ENCODE measurements at places on chromosomes 11 and 22.
A peak's percentile ranks its signal among the peaks of the same experiment; 100 is the strongest.

GRCh38 chr11:43868852-43869567 lies 11.6 kb upstream of the ALKBH3 start:
- peak; percentile 2 for DNase-seq

DNA sequence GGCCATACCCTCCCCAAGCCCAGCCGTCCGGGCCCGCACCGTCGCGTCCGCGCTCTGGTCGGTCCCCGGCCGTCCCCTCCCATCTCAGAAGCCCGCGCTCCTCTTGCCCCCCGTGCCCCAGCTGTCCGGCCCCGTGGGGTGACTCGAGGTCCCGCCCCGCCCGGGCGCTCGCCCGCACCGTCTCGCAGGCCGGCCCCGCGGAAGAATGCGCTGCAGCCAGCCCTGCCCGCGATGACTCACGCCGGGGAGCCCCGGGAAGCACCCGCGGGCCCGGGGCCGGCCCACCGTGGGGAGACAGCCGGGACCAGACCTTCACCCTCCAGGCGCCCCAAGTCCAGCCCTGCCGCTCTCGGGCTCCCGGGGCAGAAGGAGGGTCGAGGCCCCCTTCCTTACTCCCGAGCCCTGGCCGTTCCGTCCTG lies 320 bp upstream of the PHLDA2 start:
- DNase-seq, result no peak

GRCh38 chr11:47995360-47995769 lies 15.0 kb downstream of the PTPRJ start:
- no peak for DNase-seq

DNA sequence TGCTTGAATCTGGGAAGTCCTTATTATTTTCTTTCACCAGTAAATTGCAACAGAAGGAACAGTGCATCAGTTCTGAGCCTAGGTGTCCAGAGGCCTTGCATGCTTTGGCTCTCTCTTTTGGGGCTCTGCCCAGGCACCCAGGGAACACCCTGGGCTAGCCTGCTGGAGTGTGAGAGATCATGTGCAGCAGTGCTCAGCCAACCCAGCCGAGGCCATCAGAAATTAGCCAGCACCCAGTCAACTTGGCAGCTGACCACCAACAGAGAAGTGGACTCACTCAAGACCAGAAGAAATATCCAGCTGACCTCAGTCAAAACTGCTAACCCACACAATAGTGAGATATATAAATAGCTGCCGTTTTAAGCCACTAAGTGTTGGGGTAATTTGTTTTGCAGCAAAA lies 11.2 kb upstream of the P4HA3 start:
- DNase-seq, result no peak

DNA sequence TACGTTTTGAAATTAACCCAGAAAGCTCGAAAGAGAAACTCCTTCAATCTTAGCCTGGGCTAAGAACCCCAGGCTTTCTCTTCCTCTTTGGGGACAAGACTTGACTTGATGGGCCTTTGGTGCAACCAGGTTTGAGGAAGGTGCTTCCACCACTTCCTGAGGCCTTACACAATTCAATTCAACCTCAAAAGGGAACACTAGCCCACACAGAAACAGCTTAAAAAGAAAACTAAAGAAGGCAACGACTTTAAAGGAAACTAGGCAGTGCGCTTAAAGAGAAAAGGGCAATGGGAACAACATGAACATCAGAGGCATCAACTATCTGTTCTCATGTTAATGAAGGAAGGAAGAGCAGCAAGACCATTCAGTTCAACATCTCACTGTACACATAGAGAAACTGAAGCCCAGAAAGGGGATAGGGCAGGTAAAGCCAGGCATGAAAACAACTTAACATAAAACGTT lies 24.8 kb downstream of the PAK1 start:
- DNase-seq, result no peak

- no peak for DNase-seq
Observed at GRCh38 chr22:23109079-23109347, 32.8 kb downstream of the RSPH14 start.

DNA sequence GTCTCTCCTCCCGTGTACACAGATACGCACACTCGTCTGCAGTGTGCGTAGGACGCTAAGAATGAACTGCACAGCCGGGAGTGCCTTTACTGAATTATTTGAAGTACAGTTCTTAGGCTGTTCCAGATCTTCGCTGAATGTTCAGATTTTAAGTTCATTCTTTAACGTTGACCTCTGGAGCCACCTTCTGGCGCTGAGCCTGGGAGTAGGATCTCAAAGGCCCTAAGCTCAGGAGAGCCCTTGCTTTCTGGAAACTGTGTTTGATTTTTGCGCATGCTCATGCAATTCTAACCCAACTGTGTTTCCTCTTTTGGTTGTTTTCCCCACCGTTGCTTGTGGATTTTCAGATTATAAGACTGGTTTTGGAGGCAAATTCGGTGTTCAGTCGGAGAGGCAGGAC lies 22.8 kb downstream of the CTTN start:
- DNase-seq, result no peak

DNA sequence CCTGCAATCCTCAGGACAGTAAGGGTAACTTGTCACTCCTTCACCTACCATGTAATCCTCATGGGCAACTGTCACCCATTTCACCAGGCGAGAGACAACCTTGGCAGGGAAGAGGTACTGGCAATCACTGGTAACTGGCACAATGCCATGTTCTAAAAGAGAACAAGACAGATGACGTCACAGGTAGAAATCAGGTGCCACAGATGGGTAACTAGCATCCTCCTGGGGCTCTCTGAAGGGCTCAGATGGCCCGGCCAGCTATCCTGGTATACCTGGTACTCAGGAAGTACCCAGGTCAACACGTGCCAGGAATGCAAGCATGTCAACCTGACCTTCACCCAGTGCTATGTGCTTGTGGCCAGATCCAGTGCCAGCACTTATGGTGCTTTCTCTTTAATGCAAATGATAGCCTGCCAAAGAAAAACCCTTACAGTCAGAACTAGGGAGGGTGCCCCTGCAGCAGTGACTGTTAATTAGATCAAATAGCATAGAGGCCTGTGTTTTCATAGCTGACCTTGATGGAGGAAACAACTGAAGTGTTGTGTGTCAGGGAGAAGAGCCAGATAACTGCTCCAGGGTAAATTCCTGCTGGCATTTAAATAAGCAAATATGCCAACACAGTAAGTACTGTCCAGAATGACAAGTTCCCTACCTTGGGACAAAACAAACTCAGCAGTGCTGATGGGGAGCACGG lies 36.2 kb downstream of the THOC5 start:
- DNase-seq, result no peak

DNA sequence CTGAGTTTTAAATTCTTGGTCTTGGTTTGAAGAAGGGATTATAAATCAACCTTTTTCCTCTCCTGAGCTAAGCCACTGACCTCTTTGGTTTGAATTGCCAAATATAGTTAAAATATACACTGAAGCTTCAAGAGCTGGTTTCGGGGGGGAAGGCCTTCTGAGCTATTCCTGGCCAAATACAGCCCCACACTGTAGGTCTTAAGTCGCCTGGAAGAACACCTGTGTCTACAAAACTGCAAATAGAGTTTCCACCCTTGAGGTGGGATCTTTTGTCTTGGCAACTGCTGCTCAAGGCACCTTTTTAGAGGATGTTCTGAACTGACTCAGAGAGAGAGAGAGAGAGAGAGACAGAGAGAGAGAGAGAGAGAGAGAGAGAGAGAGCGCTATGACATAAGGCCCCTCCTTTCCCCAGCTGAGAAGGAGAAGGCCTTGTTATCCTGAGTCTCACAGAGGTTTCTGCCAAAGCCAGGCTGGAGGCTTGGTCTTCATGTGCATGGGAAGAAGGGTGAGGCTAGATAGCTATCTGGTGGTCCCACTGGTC lies 5.5 kb downstream of the ADM start:
- DNase-seq, result no peak

GRCh38 chr22:23828800-23829680 lies 9.8 kb downstream of the DERL3 start:
- DNase-seq, result no peak

DNA sequence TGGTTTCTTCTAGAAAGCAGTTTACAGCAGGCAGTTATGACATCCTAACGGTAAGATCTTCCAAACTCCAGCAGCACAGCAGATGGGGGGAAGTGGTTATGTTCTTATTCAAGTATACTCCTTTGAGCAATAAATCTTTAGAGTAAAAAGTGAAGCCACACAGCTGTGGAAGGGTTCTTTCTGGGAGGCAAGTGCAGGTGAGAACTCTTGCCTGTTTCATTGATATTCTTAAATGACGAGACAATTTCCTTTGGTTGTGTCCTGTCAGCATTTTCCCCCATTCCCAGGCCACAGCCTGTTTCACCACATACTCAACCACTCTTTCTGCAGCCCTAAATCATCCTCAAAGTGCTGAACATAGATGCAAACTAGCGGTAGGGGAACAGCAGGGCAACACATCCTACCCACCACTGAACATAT lies 207.3 kb upstream of the MTNR1B start:
- DNase-seq, result no peak

DNA sequence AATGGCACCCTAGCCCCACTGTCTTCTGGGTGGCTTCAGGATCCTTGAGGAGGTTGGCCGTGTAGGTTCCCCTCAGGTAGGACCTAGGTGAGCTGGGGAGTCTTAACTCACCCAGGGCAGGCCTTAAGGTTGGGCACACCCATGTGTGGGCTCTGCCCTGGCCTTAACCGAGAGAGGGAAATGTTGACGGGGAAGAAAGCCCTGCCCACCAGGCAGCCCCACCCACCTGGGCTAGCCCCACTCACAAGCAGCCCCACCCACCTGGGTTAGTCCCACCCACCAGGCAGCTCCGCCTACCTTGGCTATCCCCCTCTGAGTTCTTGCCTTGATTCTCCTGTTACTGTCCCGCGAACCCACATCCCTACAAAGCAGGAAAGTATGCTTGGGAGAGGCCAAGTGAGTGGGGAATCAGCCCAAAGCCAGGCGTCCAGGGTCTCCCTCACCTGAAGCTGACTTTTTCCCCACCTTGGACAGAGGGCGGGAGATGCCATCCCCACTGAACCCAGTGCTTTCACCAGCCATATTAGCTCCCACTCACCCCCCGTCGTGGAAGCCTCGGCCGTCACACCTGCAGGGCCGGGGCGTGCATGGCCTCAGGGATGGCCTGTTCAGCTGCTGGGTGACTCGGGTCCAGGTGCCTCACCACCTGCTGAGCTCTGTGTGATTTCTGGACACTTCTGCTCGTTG lies at the start of gene MYEOV:
MYEOV (plus strand) TSS at position 337 of the 687 bp plus-strand sequence. CDS start 1,200 bp downstream, outside the sequence.
- DNase-seq, result no peak

DNA sequence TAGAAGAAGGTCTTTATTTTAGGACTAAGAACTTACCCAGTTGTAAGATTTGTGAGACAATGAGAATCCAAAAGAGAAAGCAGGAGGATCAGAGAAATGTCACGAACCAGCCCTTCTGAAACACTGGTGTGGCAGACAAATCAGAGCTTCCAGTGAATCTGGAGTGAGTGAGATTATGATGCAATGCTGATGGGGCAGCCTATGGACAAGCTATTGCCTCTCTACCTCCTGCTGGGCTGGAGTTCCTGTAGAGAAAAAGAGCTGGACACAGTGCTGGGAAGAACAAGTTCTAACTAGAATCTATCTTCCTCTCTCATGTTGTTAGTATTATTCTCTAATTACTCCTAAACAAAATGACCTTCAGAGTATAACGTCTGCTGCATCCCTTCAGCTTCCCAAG lies 12.0 kb upstream of the ANO3 start:
- no peak for DNase-seq

GRCh38 chr11:87198266-87198881 lies 160.6 kb downstream of the TMEM135 start:
- DNase-seq, result no peak

GRCh38 chr11:47236482-47236881 lies 12.1 kb downstream of the ACP2 start:
- DNase-seq, result no peak

- DNase-seq, result no peak
Observed at GRCh38 chr11:64531906-64532312, 59.1 kb upstream of the SLC22A12 start.

GRCh38 chr22:36048911-36049677 lies 20.5 kb upstream of the RBFOX2 start:
- DNase-seq, result no peak

GRCh38 chr11:19323502-19323901 lies 82.8 kb upstream of the E2F8 start:
- DNase-seq, result no peak

GRCh38 chr11:1669546-1670218 lies 27.3 kb upstream of the KRTAP5-6 start:
- no peak for DNase-seq

GRCh38 chr11:35363854-35364780 lies 55.2 kb downstream of the SLC1A2 start:
- no peak for DNase-seq

- no peak for DNase-seq
Observed at GRCh38 chr11:119532551-119532950, 109.6 kb upstream of the THY1 start.

GRCh38 chr11:1354125-1354938 lies 35.4 kb upstream of the BRSK2 start:
- DNase-seq, result no peak

GRCh38 chr11:1052133-1053011 lies 15.9 kb upstream of the MUC6 start:
- DNase-seq, result no peak

DNA sequence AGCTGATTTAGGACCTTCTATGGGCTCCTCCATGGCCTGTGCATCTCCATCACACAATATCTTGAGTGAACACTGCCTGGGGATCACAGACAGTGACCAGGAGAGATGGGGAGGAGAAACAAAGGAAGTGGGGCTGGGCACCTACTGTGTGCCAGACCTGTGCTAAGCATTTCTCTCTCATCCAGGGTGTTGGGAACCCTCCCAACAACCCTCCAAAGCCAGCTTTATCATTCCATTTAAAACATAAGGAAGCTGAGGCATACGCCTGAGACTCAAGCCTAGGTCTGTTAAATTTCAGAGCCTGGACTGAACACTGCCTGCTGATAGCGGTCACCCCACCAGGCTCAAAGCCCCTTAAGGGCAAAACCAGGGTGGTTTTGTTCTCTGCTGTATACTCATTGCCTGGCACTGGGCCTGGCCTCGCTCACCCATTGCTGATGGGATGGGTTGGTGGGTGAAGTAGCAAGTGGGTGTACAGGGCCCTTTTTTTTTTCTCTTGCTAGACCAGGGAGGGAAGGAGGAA lies 130.1 kb downstream of the MN1 start:
- no peak for DNase-seq

DNA sequence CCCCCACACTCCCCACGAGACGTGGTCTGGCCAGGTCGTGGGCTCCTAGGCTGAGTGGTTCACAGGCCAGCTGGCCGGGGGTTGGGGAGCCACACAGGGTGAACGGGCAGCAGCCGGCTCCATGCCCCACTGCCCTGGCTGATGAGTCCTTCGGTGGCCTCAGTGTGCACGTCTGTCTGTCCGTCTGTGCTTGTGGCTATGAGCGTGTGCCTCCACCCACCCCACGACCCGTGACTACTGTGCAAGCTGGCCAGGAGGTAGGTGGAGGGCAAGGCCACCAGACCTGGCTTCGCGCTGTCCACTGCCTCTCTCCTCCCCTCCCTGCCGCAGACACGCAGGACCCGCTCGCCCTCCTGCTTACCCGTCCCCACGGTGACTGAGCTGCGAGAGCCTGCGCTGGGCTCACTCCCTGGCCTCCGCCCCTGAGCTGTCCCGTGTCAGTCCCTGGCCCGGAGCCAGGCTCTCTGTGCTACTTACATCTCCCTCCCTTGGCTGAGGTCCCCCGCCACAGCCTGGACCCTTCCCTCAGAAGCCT lies 14.1 kb downstream of the CSDC2 start:
- no peak for DNase-seq
